Activated CD4-positive, alpha-beta T cell treated with anti-CD3 and anti-CD28 coated beads, Interleukin-2, amount 50 U/mL, for 4 hours (primary cell): ENCODE measurements at places on chromosomes 6 and 20.

- no peak for DNase-seq
Measured at GRCh38 chr6:28357036-28357435, 7.3 kb downstream of the ZKSCAN3 start.

- DNase-seq: no peak
Measured at GRCh38 chr20:57543754-57544153, 17.2 kb upstream of the PCK1 start.

GRCh38 chr6:166927935-166928643 lies 28.3 kb downstream of the RNASET2 start:
- no peak for DNase-seq

DNA sequence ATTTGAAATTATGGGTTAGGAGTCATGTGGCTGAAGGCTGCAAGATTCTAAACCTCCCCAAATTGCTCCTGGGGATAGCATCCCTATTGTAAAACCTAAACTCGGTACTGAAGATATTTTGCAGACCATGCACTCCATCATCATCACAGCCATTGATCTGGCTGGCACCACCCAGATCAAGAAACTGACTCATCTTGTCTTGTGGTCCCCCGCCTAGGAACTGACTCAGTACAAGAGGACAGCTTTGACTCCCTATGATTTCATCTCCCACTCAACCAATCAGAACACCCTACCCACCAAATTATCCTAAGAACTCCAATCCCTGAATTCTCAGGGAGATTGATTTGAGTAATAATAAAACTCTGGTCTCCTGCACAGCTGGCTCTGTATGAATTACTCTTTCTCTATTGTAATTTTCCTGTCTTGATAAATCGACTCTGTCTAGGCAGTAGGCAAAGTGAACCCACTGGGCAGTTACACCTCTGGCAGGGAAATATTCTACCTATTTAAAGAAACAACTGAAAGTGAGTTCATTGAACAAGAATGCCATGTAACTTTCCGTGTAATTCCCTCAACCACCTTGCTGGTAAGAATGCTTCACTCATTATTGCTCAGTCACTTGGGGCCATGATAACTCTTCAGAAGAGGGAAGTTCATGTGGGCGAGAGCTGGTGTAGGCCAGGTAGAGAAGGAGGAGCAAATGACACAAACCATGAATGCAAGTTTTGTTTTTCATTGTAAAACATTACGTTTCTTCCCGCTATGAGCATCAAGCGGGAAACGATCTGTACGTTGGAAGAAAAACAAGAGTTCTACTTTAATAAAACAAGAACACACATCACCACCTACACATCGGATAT lies 602.9 kb upstream of the ARID1B start:
- no peak for DNase-seq

DNA sequence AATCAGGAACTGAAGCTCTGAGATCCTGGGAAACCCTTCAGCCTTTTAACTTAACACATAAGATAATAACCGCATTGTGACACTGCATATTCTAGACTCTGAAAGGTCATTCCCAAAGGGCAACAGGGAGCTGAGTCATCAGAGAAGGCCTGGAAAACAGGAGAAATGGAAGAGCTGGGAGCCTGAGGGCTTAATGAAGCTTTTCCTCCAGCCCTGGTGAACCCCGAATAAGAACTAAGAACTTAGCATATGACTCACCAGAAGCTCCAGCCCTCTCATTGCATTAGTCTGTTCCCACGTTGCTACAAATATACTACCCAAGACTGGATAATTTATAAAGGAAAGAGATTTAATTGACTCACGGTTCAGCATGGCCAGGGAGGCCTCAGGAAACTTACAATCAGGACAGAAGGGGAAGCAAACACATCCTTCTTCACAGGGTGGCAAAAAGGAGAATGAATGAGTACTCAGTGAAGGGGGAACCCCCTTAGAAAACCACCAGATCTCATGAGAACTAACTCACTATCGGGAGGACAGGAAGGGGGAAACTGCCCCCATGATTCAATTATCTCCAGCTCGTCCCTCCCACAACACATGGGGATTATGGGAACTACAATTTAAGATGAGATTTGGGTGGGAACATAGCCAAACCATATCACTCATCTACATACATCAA lies 648.5 kb downstream of the TFAP2A start:
- no peak for DNase-seq

DNA sequence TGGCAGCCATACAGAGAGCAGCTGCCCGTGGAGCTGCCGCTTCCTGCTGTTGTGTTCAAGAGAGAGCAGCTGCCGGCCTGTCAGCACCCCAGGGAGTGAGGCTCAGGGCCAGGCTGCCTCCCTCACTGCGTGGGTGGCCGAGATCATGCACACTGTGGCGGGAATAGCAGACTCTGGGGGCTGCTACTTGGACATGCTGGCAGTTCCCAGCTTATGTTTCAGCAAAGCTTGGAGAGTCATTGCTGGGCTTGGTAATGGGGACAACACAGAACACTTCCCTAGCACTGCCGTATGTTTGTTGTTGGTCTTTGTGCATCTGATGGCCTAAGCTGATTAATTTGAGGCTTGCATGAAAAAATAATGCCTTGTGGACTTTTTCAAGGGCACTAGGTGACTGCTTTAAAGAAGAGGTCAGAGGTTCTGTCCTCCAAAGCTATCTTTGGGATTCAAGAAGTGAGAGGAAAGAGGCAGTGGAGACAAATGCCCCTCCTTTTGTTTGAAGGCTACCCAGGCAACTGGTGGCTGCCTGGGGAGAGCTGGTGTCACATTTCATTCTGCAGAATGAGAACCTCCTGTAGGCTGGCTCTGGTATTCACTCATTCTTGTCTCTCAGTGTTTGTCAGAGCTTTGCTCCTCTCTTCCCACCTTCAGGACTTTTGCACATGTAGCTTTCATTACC lies 18.8 kb downstream of the MRAP2 start:
- DNase-seq: no peak

DNA sequence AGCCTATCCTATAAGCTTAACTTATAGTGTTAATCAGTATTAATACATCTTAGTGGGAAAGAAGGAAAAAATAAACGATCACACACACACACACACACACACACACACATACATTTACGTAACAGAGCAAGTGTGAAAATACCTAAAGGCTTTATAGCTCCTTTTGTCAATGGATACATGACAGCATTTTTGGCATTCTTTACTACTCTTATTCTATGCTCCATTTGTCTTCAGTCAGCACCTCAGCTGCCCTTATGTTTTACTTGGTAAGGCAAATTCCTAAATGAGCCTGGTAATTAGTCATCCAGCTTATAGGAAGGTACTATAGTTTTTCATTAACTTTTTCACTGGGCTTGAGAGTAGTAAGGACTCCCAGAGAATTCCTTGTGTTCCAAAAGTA lies 25.1 kb upstream of the SLC17A3 start:
- DNase-seq: no peak

- DNase-seq: no peak
Measured at GRCh38 chr20:32970115-32970972, 33.9 kb downstream of the SUN5 start.

DNA sequence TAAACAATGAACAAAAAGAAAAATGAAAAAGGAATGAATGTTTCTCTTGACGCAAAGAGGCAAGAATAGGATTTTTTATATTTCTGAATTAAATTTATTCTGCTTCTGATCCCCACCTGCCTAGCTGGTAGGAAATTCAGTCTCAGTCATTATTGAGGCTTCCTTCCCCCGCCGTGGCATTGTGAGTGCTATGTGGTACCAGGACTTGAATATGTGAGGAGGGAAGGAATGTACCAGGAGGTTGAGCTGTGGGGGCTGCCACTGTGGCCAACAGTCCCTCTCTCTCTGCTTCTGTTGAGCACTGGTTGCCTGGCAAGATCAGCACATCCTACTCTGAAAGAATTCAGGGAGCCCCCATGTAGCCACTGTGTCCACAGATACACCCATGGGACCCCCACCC lies 368.1 kb upstream of the JARID2 start:
- no peak for DNase-seq

- DNase-seq: no peak
Measured at GRCh38 chr20:36611625-36612024, 6.0 kb downstream of the RAB5IF start.
